B cell (primary cell): ENCODE measurements at places on chromosomes 12 and 14. TPM values are rescaled to one million over a fixed set of nuclear protein-coding genes. Genes with fewer than 3 reads are reported as not detected.

- DNase-seq: no peak
- no peaks in the 10 kb centered on the region for H3K4me1 ChIP-seq
- no peaks in the 10 kb centered on the region for H3K27me3 ChIP-seq
- no peak overlapping the region for H3K27ac ChIP-seq
Measured at GRCh38 chr12:70149665-70150064, 93.6 kb upstream of the CNOT2 start.

- H3K36me3 ChIP-seq: no peaks in the 10 kb centered on the region
- peaks cover 3% of the 10 kb centered on the region for H3K4me1 ChIP-seq
- H3K4me3 ChIP-seq: no peak overlapping the region
- no peaks in the 10 kb centered on the region for H3K27me3 ChIP-seq
- no peak overlapping the region for H3K27ac ChIP-seq
- no peak for DNase-seq
Measured at GRCh38 chr14:102066041-102066451, 20.8 kb downstream of the HSP90AA1 start.

- H3K4me1 ChIP-seq: no peaks in the 10 kb centered on the region
- no peaks in the 10 kb centered on the region for H3K36me3 ChIP-seq
- H3K27ac ChIP-seq: no peak overlapping the region
- H3K4me3 ChIP-seq: no peak overlapping the region
- no peaks in the 10 kb centered on the region for H3K27me3 ChIP-seq
- no peak for DNase-seq
Measured at GRCh38 chr12:27754795-27755194, 25.2 kb upstream of the KLHL42 start.

GRCh38 chr14:45916340-45916953 is 663.4 kb upstream of the MIS18BP1 start:
- DNase-seq: no peak
- no peak overlapping the region for H3K27ac ChIP-seq
- H3K4me3 ChIP-seq: no peak overlapping the region
- no peaks in the 10 kb centered on the region for H3K4me1 ChIP-seq
- H3K27me3 ChIP-seq: no peaks in the 10 kb centered on the region
- no peaks in the 10 kb centered on the region for H3K36me3 ChIP-seq

GRCh38 chr12:110501399-110501751 is 536 bp downstream of the VPS29 start:
- DNase-seq: no peak
- H3K4me1 ChIP-seq: peaks cover 19% of the 10 kb centered on the region

DNA sequence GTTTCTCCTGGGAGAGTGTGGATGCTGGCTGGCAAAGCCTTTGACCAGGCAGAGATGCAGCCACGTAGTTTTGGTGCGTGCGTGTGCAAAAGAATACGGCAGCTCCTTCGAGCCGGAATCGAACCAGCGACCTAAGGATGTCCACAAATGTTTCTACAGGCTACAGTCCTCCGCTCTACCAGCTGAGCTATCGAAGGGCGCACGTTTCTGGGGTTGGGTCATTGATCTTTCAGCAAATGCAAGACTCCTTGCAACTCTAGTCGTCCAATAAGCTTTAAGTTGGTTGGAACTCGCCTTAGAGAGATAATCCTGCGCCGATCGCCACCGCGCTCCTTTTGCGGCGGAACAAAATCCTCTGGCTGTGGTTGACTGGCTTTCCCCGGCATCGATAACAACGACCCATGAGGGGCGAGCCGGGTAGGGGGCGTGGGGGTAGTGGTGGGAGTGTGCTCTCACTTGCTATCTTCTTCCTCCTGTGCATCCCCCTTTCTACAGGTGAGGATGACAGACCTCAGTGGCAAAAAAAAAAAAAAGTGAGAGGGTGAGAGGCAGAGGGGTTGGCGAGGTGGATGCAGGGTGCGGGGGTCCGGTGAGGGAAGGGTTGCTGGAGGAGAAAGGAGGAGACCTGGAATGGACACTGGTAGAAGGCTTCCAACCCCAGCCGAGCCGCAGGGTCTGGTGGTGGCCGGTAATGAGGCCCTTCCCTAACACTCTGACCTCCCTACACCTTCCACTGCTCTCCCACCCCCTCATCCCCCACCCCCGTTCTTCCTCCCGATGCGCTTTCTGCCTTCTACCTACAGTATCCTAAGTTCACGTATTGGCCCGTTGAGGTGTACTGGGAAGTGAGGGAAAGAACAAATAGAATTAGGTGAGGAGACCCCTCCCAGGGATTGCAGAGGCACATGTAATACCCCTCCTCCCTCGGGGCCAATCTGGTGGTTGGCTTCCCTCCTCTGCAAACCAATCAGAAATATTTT is 11.8 kb upstream of the OR6S1 start:
- DNase-seq: peak; percentile 57
- no peak overlapping the region for H3K27ac ChIP-seq
- no peak overlapping the region for H3K4me3 ChIP-seq
- H3K36me3 ChIP-seq: no peaks in the 10 kb centered on the region
- H3K4me1 ChIP-seq: peaks cover 28% of the 10 kb centered on the region
- H3K27me3 ChIP-seq: no peaks in the 10 kb centered on the region

Gene ENTPD5
- total RNA-seq: 14.7 and 15.6 TPM in 2 replicates

Gene CLEC2D
- 407 and 426 TPM in 2 replicates for total RNA-seq

Gene RPS6KA5
- 33.8 and 34.6 TPM in 2 replicates for total RNA-seq
